ENCODE measurements at places on chromosomes 3 and 15.

DNA sequence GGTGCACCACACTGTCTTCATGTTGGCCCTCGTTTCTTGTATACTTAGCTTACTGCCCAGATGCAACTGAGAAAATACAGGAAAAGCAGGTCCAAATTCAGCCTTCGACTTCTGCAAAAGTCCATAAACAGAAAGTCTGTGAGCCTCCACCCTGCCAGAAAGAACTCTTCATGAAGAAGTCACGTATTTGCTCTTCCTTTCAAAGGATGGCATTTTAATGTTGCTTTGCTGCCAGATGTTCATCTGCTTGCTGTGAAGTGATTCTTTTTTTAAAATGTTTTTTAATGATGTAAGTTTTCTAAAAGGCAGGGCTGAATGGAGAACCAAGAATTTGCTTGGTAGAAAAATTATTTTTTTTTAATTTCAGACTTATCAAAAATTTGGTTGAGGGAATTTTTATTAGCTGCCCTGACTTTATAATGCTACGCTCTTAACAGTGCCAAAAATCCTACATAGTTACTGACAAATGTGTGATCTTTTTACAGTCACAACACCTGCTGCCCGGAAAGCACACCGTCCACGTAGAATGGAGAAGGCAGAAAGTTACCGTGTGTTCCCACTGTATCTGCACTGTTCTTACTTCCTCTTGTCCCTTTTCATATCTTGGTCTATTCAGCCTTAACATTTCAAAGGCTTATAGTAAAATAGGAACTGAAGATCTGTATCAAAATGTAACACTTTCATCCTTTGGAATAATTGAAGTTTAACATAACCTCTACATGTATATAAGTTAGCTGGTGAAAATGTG is 136.3 kb downstream of the LRRC28 start:
- DNase-seq, result no peak

GRCh38 chr3:123642182-123642956 is 57.5 kb upstream of the HACD2 start:
- DNase-seq, result peak; percentile 95

DNA sequence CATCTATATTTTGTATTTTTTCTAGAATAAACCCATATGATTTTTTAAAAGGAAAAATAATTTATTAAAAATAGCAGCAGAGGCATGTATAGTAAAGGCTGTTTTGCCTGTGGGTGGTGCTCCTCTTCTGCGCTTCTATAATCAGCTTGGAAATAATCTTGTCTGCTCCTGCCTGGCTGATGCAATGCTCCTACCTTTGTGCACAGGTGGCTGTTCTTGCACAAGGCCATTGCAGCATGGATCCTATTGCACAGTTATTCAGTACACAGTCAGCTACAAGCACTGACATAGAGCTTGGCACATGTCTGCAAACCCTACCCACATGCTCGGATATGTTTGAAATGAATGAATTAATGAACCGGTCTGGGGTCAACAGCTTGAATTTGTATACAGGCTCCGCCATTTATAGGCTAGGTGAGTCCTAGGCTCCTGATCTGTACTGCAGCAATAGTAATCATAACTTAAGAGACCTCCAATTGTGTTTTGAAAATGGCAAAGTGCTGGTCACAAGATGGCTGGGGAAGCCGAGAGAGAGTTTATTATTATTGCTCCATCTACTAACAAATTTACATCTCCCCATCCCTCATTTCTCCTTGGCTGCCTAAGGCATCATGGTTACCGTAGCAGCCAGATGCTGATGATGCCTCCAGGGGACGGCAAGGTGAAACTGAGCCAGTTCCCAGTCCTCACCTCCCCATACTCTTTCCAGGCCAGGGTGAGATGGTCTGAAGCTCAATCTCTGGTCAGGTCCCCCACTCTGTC is 532 bp upstream of the RTP1 start:
- no peak for DNase-seq

DNA sequence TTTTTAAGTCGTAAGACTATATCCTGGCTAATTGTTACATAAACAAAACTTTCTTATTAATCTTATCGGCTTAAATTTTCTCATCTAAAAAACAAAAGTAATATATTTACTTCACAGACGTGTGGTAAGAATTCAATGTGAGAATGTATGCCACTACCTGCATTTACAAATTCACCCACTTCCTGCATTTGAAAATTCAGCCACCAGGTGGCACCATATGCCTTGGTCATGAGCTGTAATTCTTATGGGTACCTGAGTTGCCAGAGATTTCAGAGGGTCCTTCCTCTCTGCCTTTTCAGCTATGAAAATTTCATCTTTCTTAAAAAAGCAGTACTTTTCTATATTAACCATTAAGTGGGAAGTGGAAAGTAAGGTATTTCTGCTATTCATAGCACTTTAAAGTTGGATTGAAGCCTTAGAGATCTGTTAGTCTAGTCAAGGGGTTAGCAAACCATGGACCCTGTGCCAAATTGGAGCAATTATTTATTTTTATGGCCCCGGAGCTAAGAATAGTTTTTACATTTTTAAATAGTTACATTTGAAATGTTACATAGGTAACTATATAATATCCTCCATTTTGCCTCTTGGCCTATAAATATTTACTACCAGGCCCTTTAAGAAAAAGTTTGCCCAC is 127.8 kb downstream of the HCN4 start:
- DNase-seq, result no peak

GRCh38 chr3:159928666-159929065 is 60.0 kb upstream of the IL12A start:
- no peak for DNase-seq

- no peak for DNase-seq
Observed at GRCh38 chr3:105456017-105456416, 89.3 kb downstream of the ALCAM start.

DNA sequence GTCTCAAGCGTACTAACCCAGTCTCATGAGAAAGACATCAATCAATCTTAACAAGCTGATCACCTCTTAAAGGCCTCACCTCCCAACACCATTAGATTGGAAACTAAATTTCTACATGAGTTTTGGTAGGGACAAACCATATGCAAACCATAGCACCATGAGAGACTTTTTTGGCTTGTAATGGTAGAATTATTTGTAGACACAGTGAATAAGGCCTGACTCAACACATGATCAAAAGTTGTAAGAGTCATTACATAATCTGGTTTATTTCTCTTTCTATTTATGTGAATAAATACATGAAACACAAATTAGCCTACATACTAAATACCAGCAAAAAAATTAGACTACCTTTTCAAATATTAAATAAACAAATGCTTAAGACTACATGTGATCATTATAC is 183.3 kb upstream of the EPHA6 start:
- no peak for DNase-seq

GRCh38 chr3:196144383-196145105 is 62.7 kb upstream of the TFRC start:
- DNase-seq, result no peak

GRCh38 chr3:59364496-59364895 is 314.7 kb upstream of the CFAP20DC start:
- DNase-seq, result no peak

DNA sequence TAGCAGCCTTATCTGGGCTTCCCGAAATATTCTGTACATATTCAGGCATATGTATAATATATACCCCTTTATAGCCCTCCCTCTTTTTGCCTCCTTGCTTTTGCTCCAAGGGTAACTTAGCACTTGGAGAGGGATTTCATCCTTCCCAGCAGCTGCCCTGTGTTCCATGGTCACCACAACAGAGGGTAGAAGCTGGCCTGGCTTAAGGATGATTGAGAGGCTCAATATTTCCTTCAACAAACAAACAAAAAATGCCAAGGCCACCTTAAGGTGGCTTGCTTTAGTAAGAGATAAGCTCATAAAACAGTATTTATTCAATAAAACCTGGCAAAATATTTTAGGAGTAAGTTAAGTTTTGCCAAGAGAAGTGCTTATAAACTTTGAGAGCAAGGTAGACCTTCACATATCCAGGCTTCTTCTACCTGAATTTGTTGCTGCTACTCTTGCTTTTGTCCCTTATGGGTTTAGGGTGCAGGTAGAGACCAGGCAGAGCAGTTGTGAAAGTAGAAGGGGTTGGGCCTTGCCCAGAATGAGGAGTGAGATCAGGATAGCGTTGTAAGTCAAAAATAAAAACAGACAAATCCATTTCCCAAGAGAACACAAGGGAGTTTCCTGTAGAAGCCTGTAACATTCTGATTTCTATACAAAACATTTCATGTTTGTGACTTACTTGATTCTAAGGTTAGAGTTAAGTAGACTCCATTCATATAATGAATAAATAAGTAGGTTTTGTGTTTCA is 52.7 kb upstream of the ATOSA start:
- DNase-seq, result no peak

DNA sequence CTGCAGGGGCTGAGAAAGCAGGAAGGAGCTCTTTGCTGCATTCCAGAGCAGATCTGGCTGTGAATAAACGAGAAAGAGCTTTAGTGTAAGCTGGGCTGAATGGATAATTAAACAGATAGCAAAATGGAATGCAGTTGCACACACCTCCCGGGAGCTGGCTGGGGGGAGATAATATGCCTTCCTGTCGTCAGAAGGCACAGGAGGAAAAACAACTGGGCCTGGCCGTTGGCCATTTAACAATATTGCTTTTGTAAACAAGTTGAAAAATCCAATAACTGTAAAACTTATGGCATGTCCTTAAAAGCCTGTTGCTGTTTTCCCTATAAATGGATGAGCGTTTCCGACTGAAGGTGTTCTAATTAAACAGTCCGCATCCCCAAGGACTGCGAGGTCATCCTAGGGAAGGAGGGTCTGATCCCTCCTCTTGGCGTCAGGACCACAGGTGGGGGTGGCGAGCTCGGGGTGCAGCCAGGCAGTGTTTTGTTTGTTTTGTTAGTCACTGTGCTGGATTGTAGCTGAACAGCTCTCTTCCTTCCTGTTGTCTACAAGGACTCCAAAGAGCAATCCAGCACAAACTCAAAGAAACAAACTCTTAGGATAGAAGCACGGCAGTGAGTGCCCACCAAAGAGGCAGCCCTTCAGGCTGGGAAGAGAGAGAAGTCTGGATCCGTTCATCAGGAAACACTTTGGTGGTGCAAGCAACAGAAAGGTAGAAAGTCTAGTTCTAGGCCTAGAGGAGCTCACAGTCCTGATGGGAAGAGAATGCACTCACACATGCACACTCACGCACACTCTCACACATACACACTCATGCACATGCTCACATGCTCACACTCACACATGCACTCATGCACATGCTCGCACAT is 133.4 kb upstream of the SMAD3 start:
- no peak for DNase-seq

- DNase-seq, result peak; percentile 57
Observed at GRCh38 chr3:106609666-106610301, 741.0 kb upstream of the CBLB start.

GRCh38 chr15:91257746-91258414 is 157.8 kb downstream of the SV2B start:
- no peak for DNase-seq

- DNase-seq, result no peak
Observed at GRCh38 chr3:142489572-142490323, 41.9 kb upstream of the XRN1 start.

GRCh38 chr3:57152151-57153143 is 12.7 kb downstream of the IL17RD start:
- DNase-seq, result no peak

- no peak for DNase-seq
Observed at GRCh38 chr3:16808393-16809107, 76.2 kb upstream of the PLCL2 start.

DNA sequence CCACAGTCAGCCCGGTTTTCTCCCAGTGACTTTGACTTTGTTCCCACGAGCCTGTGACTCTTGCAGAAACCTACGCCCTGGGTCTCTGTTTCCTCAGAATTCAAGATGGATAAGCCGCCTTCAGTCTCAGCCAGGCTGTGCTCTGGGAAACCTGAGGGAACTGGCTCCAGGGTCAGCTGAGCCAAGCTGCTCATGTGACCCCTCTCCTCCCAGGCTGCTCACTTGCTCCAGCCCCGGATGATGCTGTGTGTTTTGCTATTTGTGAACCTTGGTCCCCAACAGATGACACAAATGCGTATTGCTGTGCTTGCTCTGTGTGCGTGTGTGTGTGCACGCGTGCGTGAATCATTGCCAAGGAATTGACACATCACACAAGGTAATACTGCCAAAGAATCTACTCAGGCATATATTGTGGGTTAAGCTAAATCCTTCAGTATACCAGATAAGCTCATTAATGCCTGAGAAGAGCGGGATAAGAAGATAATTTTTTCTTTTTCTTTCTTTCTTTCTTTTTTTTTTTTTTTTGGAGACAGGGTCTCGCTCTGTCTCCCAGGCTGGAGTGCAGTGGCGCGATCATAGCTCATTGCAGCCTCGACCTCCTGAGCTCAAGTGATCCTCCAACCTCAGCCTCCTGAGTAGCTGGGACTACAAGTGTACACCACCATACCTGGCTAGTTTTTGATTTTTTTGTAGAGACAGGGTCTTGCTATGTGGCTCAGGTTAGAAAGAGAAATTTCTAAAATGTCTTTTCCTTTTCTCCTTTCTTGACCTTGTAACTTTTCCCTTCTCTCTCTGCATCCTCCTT is 29.2 kb upstream of the UMPS start:
- no peak for DNase-seq
